ENCODE measurements at places on chromosomes 1 and 21. TPM values are rescaled to one million over a fixed set of nuclear protein-coding genes. Genes with fewer than 3 reads are reported as not detected.

Gene PBXIP1
- total RNA-seq, result 24.7 TPM

Gene LCE3E
- total RNA-seq, result 2.2 TPM

Gene KPRP
- total RNA-seq, result 2.1 TPM

Gene CELA3A
- total RNA-seq, result not detected

Gene CYP4B1
- total RNA-seq, result 126 TPM

DNA sequence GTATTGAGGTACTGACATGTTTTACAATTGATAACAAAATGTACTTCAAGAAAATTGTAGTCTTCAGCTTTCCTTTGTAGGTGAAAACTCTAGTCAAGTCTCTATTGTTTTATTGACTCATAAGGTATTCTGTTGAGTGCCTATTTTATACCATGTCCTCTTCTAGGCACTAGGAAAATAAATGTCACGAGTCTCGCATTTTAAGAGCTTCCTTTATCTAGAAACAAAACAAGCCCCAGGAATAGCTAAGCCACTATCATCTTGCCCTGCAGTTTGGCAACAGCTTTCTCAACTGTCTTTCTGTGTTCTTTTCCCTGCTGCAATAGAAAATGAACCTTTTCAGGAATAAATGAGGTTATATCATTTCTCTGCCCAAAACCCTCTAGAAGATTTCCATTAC, 288.5 kb upstream of the NEGR1 start:
- DNase-seq, result no peak

DNA sequence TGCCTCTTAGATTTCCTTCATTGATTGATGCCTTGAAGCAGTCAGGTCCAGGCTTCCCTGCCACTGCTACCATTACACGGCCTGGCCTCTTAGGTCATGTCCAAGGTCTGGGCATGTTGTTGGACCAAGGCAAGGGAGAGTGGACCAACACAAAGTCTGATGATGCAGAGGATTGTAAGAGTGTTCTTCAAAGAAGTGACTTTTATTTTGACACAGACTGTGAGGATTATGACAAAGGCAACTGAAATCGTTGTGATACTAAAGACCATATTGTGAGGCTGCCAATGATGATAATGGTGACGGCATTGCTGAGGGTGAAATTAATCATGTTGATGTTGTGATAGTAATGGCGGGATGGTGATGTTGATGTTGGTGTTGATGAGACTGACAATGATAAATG, 149.5 kb downstream of the GRIK3 start:
- DNase-seq, result no peak

GRCh38 chr1:17023102-17023501, 11.4 kb upstream of the ATP13A2 start:
- no peak for DNase-seq

GRCh38 chr1:179612361-179612760, 20.7 kb downstream of the TDRD5 start:
- no peak for DNase-seq

- no peak for DNase-seq
Observed at GRCh38 chr1:234760303-234760723, 150.3 kb upstream of the IRF2BP2 start.

DNA sequence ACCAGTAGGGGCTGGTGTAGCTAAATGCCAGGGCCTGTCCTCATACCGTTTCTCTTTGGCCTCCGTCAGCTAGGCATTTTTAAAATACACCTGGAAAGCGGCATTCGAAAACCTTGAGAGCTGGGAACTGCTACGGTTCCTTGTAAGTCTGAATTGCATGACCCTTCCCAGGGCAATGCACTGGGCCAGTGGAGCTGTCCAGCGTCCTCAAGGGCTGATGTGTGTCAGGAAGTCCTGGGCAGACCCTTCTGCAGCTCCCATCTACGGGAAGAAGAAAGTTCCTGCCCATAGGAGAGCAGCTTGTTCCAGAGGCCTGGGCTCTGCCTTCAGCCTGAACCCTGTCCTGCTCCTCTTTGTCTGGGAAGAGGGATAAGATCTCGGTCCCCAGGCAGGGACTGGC, 34.1 kb downstream of the UBASH3A start:
- no peak for DNase-seq

- DNase-seq, result no peak
Observed at GRCh38 chr1:61318319-61319125, 236.2 kb downstream of the NFIA start.

- no peak for DNase-seq
Observed at GRCh38 chr1:43171312-43171875, 696 bp downstream of the EBNA1BP2 start.

GRCh38 chr1:33099290-33100118, 18.6 kb downstream of the AZIN2 start:
- DNase-seq, result no peak

DNA sequence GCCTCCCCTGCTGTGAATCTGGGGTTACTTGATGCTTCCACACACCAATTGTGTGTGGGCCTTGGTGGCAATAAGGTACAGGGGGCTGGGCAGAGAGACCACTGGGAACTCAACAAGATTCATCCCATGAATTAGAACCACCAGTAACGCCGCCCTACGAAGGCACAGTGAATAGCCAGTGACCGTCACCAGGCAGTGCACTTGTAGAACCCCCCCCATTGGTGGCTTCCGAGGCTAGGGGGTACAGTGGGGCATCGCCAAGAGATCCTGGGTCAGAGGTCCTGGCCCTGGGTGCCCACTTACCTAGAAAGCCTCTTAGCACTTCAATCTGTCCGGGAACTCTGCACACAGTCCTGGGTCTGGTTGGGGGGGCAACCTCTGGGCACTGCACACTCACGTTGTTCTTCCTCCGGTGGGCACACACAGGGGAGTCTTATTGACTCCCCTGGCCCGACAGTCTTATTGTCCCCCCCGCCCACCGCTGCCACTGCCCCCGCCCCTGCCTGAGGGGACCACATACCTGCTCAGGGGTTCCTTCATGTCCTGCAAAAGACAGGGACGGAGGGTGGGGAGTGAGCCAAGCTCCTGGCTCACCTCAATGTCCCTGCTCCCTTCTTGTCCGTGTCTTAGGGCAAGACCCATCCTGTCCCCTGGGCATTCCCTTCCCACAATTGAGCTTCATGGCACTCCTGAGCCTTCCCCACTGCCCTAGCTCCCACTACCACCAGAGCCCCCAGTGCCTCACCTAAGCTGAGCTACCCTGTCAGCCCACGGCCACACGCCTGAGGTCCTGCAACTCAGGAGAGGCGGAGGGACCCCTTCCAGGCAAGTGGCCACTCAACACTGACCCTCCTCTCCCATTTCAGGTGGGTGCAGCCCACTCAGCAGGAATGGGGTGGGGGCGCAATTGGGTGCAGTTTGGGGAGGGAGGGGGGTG, 2.5 kb upstream of the TRIM11 start:
- no peak for DNase-seq

DNA sequence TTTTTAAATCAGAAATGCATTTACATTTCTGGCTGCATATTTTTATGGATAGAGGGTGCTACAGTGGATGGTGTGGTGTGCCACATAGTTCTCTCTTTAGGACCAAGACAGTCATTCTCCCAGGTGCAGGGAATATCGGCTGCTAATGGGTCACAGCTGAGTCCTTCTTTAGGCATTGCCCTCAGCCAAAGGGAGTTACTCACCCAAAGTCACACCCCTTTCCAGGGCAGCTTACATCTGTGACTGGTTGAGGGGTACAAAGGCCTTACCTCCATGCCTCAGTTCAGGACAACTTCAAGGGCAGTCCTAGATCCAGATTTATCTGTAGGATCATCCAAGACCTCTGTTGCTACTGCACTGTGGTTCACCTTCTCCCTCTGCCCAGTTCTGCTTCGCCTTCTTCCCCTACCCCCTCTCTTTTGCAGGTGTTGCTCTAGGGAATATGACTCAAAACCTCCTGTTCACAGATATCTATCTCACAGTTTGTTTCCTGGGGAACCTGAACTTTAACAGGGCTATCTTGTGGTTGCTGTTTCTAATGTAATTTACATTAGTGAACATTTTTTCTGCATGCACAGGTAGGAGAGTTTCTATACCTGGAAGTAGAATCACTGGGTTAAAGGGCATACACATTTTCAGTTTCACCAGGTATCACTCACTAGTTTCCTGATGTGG, 413.9 kb downstream of the RPS6KC1 start:
- no peak for DNase-seq

DNA sequence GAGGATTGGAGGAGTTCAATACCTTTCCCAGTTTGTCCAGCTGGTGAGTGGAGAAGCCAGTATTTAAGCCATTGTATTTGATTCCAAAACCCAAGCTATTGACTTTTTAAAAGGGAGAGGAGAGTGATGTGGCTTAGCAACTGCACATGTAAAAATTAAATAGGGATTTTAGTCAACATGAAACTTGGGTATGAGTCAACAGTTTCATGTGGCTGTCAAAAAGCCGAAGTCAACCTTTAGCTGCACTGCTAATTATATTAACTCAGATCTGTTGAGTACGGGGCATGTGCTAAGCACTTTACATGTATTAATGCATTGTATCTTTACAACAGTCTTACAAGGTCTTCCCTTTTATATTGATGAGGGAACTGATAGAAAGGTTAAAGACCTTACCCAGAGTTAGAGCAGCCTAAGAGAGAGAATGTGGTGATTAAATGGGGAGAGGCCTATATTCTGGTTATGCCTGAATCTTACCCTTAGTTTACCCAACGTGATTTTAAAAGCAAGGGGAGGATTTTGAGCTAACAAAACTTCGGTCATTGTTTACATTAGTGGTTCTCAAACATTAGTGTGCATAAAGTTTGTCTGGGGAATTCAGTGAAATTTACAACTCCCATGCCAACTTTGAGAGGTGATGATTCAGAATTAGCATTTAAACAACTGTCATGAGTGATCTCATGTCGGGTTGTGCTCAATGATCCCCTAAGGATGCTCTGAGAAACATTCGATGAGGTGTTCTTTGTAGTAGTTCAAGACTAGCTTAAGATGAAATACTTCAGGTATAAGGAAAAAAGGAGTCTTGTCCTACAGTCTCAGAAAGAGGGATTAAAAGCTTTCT, 6.9 kb upstream of the SLC35F3 start:
- no peak for DNase-seq

DNA sequence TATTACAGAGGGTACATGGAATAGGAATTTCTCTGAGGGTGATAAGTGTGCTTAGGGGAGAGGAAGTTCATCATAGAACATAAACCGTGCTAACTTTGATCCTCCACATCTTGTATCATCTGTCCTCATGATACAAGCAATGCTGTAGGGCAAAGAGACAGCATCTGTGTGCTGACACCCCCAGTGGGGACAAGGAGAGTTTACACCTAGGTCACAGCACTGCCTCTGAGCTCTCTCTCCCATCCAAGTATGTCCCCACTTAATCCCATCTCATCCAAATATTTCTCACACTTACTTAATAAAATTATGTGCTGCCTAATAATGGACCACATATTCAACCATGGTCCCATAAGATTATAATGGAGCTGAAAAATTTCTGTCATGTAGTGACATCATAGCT, 4.3 kb upstream of the TEDDM1 start:
- DNase-seq, result no peak

GRCh38 chr1:219798283-219799030, 129.9 kb downstream of the SLC30A10 start:
- no peak for DNase-seq
